ENCODE measurements at places on chromosomes 2 and 18.

DNA sequence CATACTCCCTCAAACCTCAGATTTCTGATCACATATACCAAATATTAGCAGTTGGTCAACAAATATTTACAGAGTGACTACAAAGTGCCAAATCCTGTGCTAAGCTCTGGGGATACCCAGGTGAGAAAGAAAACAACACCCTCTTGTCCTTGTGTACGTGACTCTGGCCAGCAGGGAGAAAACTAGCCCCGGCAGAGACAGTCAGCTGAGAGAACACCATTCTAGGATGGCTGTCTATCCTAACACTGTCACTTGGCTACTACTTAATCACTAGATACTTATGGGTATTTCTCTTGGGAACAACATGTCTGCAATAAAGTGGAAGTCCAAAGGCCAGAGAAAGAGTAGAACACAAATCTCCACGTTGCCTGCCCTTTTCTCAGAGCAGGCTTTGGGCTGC, 57.9 kb upstream of the CD226 start:
- DNase-seq, result no peak

GRCh38 chr2:102518170-102518569, 45.1 kb downstream of the SLC9A4 start:
- no peak for DNase-seq

DNA sequence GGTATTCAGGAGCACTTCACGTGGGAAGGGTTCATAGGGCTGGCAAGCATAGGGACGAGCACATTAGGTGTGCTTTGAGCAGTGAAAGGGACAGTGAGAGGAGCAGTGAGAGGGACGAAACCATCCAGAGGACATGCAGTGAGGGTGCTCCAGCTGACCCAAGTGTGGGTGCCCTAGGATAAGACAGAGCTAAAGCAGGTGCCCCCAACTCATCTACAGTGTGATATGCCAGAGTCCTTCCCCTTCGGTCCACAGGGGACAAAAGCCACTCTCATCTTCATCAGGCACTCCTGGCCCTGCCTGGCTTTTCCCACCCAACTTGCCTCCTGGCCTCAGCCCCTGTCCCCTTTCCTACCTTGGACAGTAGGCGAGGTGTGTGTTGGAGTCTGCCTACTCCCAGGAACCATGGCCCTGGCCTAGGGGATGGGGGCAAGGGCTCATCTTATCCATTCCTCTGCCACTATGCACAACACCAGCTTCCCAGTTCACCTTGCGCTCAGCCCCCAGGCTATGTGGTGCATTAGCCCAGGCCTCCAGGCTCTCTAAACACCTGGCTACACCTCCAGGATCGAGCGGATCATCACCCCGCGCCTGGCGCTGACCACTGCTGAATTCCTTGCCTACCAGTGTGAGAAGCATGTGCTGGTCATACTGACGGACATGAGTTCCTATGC, 16.1 kb upstream of the ANKRD53 start:
- no peak for DNase-seq

GRCh38 chr2:28997847-28998735, 17.0 kb downstream of the TOGARAM2 start:
- no peak for DNase-seq

DNA sequence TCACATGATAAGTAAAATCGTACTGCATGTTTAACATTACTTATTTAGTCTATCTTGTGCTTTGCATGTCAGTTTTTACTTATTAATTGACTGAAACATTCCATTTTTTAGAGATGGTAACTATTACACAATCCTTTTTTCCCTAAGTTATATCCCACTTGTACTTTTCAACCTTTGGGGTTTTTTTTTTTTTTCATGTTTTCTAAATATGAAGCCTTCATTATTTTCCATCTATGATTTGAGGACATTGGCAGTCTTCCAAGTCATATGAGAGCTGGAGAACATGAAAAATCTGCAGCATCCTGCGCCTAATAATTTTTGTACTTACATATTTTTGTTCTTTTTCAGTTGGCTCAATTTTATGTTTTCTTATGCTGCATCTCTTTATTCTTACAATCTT, 113.9 kb downstream of the MYO1B start:
- no peak for DNase-seq

- DNase-seq, result no peak
Observed at GRCh38 chr18:21901423-21901945, 160.9 kb downstream of the MIB1 start.

- DNase-seq, result no peak
Observed at GRCh38 chr2:128753321-128753720, 434.7 kb upstream of the HS6ST1 start.

DNA sequence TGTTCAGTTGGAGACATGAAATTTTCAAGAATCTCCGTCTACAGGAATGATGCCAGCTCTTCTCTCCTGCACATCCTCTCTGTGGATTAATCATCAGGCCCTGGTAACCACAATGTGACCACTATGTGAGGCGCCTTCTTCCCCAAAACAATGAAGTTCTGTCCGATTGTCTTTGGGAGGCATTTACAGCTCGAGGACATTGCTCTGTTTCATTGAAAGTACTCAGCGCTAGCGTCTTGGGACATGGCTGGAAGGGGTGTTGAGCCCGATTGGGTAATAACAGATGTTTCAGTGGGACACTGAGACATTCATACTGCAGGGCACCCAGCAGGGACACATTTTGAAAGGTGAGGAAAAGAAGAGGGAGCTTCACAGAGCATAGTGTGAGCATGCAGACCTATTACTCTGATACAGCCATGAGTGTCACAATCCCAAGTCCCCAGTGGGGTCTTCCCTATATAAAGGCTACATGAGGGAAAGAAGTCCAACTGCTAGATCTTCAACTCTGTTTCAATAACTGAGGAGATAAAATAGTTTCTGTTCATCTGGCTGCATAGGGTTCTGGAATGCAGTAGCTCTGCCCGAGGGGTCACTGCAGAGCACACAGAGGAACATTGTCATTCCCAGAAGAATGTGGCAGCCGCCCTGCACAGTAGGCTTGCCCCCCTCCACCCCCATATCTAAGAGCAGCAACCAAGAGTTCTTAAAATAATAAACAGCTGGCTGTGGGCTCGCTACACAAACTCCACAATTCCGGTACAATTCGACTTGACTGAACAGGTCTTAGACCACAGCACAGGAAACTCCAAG, 237.3 kb downstream of the OSR1 start:
- no peak for DNase-seq

DNA sequence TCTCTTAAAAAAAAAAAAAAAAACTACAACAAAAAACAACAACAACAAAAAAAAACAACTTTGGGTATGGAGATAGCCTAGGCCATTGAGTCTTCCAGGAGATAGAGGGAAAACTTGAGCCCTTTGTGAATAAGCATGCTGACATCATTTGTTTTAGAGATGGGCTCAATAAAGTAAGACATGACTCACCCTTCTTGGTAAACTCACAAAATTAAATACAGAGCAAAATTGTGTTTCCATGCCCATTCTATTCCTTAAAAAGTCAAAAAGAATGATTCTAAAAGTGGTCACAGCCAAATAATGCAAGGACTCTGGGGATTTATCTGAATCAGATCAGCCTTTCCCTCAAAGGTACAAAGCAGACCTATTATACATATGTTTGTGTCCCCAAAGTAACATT, 117.4 kb downstream of the ETAA1 start:
- DNase-seq, result no peak

- DNase-seq, result no peak
Observed at GRCh38 chr2:23563673-23564614, 179.0 kb downstream of the KLHL29 start.

- DNase-seq, result no peak
Observed at GRCh38 chr18:75639472-75639831, 211.9 kb upstream of the SMIM21 start.

GRCh38 chr2:86671337-86671981, 47.8 kb upstream of the RNF103 start:
- DNase-seq, result no peak

DNA sequence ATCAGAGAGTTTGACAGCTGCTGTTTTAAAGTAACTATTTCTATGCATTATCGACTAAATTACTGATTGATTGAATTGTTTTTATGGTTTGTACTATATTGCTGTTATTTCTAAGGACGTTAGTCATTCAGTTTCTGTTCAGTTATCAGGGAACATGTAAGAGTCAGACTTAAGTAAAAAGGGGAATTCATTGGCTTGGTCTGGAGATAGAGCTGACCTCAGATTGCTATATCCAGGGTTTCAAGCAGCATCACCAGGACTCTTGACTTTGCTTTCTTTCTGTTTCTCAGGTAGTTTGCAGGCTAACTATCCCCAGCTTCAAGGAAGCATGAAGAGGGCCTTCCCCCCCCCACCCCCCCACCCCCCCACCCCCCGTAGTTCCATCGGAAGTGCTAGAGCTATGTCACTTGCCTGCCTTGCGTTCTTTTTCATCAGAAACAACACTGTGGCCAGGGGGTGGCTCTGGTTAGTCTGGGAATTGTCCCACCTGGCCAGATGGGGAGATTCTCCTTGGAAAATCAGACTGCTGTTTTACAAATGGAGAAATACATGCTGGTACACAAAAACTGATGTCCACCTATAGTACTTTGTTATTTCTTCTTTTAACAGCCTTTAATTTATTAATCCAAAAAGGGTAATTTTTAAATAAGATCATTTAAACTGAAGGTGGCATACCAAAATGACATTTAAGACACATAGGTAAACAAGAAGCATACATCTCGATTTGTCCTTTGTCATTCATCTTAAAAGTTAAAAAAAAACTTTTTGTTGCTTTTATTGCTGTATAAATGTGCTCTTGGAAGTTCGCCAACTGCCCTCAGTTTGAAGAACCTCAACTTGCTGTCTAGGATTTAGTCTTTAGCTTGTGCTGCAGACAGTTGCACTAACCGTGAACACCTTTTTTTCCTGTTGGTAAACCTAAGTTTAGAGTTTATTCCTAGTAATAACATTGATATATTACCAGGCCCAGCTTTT, 9.4 kb downstream of the SMAD4 start:
- no peak for DNase-seq

DNA sequence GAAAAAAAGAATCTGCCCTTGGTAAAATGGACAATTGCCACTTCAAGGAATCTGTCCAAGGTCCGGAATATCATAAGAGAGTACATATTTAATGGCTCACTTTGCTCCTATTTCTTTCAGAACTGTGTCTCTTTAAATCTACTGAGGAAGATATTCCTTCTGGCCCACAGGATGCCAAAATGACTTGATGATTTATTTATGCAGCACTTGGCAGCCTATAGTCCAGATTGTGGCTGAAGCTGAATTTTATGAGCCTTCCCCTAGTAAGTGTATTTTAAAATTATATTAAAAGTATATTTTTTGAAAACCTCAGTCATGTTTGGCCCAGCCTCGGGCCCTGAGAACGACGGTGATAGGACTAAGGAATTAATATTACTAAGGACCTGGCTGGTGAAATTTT, 465.1 kb upstream of the HNRNPA3 start:
- DNase-seq, result no peak

DNA sequence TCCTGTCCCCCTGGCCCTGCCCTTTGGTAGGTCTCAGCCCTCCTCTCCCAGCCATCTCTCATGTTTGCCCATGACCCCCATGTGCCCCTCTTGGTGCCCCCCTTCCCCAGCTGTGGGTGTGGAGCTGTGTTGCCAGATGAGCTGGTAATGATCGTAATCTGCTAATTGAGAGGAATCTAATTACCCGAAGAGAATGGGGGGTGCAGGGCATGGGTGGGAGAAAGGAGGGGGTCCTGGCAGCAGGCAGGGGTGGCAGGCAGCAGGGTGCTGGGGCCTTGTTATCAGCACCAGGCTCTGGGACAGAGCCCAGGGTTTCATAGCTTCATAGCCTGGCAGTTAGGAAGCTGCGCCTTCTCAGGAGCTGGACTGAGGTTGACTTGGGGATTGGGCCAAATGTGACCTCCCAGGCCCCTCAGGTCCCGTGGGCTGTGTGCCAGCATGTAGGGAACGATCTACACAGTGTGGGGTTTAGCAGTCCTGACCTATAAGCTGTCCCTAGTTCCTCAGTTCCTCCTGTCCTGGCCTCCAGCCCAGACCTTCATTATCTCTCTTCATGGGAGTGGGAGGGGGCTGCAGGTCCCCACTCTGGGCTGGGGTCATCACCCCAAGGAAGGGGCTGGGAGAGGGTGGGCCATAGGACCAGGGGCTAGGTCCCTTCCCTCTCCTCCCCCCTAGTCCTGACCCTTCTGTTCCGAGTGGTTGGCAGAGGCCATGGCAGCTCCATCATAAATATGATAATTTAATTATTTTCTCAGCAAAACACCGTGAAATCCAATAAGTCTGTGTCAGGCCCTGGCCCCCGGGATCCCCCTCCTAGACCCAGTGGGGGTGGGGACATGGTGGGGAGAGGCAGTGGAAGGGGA, 6.5 kb upstream of the ASIC4 start:
- no peak for DNase-seq

DNA sequence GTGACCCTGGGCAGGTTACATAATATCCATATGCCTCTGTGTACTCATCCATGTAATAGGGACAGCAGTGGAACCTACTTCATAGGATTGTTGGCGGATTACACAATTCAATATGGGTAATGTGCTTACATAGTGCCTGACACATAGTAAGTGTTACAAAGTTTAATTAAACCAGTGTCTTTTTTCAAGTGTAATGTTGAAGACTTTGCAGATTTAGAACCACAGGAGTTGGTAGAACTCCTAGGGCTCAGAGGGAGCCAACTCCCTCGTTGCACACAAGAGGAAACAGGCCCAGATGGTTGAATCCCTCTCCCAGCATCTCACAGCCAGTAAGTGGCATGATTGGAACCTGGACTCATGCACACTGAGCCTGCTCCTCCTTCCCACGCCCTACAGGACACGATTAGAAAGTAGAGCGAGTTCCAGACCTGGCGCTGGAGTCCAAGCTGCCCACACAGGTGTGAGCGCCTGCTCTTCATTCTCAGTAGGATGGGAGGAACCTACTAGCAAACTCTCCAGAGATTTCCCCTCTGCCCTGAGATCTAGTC, 97.8 kb downstream of the VSNL1 start:
- DNase-seq, result no peak

DNA sequence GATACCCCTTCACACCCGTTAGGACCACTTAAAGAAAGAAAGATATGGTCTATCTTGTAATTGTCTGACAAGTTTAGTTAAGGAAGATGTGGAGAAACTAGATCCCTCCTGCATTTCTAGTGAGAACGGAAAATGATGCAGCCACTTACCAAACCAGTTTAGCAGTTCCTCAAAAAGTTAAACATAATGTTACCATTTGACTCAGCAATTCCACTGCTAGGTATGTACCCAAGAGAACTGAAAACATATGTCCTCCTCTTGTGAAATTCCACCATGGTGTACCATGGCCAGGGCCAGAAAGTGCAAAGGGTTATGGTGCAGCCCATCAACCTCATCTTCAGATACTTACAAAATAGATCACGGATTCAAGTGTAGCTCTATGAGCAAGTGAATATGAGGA, 79.0 kb upstream of the ID2 start:
- DNase-seq, result no peak

DNA sequence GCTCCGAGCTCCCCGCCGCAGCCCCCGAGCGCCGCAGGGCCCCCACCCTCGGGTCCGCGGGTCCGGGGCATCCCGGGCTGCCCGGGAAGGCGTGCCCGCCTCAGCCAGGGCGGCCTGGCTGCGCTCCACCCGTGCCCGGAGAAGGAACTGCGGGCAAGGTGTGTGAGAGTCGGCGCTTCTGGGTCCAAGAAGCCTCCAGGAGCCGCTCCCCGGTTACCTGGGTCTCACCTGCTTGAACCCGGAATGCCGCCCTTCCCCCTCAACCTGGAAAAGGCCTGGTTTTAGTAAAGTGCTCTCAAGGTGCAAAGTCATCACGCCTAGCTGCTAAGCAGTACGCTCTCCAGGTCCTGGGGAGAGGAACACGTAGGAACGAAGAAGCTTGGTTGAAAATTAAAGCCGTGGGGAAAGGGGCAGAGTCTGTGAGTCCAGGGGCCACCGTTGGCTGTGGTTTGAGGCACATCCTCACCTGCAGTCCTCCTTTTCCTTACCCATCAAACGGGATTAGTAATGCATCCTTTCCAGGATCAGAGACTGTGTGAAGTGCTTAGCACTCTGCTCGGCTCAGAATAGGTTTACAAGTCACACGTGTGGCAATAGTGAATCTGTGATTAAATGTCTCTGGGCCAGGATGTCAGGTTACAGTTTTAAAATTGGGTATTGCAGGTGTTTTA, 1.2 kb downstream of the ASAP2 start:
- no peak for DNase-seq
